Nephron progenitor cell (in vitro differentiated cells): ENCODE measurements at places on chromosomes 7 and 10.

DNA sequence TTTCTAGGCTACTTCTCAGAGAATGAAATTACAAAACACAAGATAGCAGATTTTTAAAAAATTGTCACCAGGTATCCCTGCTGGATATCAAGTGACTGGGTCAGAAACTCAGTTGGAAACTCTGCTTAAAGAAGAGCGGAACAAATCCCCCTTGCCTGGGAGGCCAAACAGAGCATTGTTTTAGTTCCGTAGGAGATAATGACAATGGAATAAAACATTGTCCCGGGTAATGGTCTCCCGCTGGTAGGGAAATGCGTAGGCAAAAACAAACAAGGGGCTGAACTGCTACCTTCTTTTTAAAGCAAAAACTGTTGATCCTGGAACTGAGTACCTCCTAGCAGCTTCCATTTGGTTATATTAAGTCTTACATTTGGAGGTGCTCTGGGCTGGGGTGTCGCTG, 21.3 kb upstream of the VAX1 start:
- no peak for DNase-seq

DNA sequence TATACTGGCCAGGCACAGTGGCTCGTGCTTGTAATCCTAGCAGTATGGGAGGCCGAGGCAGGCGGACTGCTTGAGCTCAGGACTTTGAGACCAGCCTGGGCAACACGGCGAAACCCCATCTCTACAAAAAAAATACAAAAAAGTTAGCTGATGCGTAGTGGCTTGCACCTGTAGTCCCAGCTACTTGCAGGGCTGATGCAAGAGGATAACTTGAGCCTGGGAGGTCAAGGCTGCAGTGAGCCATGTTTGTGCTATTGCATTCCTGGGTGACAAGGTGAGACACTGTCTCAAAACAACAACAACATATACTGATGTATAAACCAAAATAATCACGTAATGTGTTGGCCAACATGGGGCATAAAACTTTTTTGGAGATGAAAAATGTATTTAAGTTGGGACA, 6.4 kb upstream of the NPM3 start:
- DNase-seq, result no peak

- no peak for DNase-seq
Measured at GRCh38 chr7:44162785-44163395, 21.8 kb upstream of the MYL7 start.

DNA sequence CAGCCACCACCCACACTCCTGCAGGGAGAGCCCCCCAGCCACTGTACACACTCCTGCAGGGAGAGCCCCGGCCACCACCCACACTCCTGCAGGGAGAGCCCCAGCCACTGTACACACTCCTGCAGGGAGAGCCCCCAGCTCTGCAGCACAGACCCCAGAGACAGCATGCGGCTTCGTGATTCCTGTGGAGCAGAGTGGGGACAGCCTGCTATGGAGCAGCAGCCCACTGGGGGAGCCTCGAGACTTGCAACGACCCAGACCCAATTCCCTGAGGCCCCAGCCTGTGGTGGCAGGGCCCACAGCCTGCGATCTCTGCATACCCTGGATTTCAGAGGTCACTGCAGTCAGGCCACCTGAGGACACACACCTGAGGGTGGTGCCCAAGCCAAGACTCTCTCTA, 523.1 kb downstream of the DNAJB6 start:
- DNase-seq, result no peak

- DNase-seq, result no peak
Measured at GRCh38 chr10:69474742-69475432, 23.6 kb downstream of the TSPAN15 start.

GRCh38 chr10:92062273-92062672, 138.7 kb downstream of the BTAF1 start:
- no peak for DNase-seq

DNA sequence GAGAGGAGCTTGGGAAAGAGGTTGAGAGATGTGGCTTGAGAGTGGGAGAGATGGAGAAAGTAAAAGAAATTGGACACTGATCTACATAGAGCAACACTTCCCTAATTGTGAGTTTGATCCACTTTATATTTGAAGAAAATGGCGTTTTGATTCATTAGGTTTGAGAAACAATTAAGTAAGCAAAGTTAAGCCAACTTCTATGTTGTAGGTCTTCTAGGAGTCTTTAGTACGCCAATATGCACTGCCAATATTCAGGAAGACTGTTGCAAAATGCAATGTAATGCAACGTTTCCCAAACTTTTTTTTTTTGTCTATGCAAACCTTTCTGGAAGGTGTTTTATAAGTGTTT, 7.0 kb upstream of the PRTFDC1 start:
- DNase-seq, result no peak

- no peak for DNase-seq
Measured at GRCh38 chr7:118232837-118233236, 8.3 kb downstream of the ANKRD7 start.

GRCh38 chr7:95476072-95476847, 9.5 kb upstream of the ASB4 start:
- peak; percentile 7 for DNase-seq

- DNase-seq, result peak; percentile 36
Measured at GRCh38 chr10:27242951-27243551, 2.5 kb upstream of the ACBD5 start.

DNA sequence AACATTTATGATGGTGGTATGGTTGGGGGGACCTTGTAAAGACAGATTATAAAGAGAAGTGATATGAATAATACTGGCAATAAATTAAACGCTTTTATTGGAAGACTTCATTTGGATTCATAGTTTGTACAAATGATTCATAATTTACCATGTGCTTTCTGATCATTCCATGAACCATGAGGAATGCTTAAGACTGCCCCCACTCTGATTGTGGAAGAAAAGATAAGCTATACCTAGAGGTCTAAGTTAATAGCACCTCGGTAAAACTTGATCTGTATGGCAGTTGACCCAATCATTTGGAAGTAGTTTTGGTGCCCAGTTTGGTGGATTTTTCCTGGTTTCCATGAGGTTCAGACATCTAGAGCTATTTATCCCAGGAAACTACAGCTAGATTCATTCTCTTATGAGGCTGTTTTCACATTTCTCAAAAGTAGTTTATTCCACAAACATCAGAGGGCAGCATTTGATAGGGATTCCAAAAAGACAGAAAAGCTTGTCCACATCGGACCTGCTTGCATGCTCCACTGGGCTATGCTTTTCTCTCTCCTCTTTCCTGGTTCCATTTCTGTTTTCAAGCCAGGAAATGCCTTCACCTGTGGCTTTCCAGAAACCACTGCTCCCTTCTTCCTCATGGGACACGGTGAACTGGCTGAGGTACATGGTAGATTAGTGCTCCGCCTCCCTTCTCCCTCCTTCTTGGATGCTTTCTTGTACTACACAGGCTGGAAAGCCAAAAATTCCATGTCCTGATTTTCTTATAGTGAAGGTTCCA, 29.2 kb downstream of the TFAM start:
- DNase-seq, result no peak

DNA sequence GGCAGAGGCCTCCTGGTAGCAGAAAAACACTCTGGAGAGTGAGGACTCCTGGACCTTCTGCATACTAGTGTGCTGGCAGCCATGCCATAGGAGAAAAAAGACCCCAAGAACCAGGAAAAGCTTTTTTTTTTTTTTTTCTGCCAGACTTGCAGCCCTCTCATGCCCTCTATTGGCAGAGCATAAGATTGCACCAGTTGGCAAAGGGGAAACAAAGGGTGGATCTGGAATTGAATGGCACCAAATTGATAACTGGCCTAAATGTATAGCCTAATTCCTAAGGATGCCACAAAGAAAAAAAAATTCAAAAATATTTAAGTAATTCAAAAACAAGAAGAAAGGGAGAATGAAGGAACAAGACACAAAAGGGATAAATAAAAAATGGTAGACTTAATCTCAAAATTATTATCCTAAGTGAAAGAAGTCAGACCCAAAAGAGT, 112.5 kb upstream of the GHITM start:
- peak; percentile 45 for DNase-seq

GRCh38 chr10:32927750-32928149, 30.3 kb downstream of the ITGB1 start:
- no peak for DNase-seq

GRCh38 chr7:36546331-36546730, 156.7 kb downstream of the ANLN start:
- no peak for DNase-seq

GRCh38 chr7:129664029-129665012, 52.8 kb downstream of the NRF1 start:
- DNase-seq, result no peak

- DNase-seq, result peak; percentile 64
Measured at GRCh38 chr7:74174606-74175082, 488 bp downstream of the EIF4H start.

GRCh38 chr7:2729031-2729892, 41.3 kb downstream of the AMZ1 start:
- DNase-seq, result no peak

GRCh38 chr10:54368984-54369383, 432.0 kb downstream of the PCDH15 start:
- DNase-seq, result no peak

GRCh38 chr7:112699725-112700513, 90.3 kb downstream of the TMEM168 start:
- DNase-seq, result no peak

DNA sequence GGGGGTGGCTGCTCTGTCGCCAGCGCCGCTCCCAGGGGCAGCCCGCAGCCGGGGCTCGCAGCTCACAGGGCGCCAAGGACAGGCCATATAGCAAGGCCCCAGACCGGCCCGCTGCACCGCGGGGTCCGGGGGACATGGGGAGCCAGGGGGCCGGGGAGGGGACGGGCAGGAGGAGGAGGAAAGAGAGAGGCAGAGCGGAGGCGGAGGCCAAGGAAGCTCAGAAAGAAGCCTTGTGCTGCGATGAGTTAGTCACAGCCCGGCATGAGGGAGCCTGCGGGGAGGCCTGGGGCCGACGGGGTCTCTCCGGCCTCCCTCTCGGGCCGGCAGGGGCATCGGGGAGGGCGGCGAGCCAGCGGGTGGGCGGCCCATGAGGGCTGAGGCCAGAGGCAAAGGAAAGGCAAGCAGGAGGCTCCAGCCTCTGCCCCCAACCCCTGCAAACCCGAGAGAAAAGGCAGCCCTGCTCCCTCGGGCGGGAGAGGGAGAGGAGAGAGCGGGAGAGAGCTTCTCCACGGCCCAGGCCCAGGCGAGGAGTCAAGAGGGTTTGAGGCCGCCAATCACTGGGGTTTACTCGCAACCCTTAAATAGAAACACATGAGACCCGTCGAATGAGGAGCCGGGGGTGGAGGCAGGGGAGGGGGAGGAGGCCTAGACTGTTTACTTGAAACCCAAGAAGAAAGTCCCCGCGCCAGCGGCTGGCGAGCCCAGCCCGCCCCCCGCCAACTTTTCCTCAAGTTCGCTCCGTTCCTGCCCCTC, 167.9 kb downstream of the NEURL1 start:
- DNase-seq, result peak; percentile 75

- DNase-seq, result peak; percentile 57
Measured at GRCh38 chr7:150405584-150406311, 26.6 kb downstream of the ZNF775 start.

GRCh38 chr7:69429911-69430383, 168.3 kb upstream of the AUTS2 start:
- peak; percentile 32 for DNase-seq

GRCh38 chr7:116569737-116570136, 44.9 kb downstream of the CAV1 start:
- no peak for DNase-seq

- DNase-seq, result no peak
Measured at GRCh38 chr7:118285358-118285757, 60.9 kb downstream of the ANKRD7 start.

DNA sequence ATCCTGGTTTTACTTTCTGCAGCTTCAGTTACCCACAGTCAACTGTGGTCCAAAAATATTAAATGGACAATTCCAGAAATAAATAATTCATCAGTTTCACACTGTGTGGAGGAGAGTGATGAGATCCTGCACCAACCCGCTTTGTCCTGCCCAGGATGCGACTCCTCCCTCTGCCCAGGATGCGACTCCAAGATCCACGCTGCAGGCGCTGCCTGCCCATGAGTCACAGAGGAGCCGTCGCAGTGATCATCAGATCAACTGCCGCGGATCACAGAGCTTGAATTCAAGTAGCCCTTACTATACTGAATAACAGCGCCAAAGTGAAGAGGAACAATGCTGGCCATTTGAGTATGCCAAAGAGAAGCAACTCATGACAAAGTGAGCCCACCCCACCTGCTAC, 61.5 kb downstream of the GRB10 start:
- no peak for DNase-seq

- no peak for DNase-seq
Measured at GRCh38 chr7:4774658-4775249, 669 bp upstream of the AP5Z1 start.

GRCh38 chr10:28558923-28559508, 26.1 kb downstream of the WAC start:
- DNase-seq, result no peak

- peak; percentile 48 for DNase-seq
Measured at GRCh38 chr7:44307301-44307900, 18.0 kb downstream of the CAMK2B start.

GRCh38 chr7:35348611-35349400, 94.9 kb upstream of the TBX20 start:
- no peak for DNase-seq

GRCh38 chr7:157818701-157819454, 482.1 kb downstream of the DNAJB6 start:
- DNase-seq, result no peak
